Vagina (tissue), 2 donors: ENCODE measurements at places on chromosomes 7 and 10. TPM values are rescaled to one million over a fixed set of nuclear protein-coding genes. Genes with fewer than 3 reads are reported as not detected.

- DNase-seq = no peak
Observed at GRCh38 chr7:64558323-64558705, 4.6 kb downstream of the ZNF680 start.

DNA sequence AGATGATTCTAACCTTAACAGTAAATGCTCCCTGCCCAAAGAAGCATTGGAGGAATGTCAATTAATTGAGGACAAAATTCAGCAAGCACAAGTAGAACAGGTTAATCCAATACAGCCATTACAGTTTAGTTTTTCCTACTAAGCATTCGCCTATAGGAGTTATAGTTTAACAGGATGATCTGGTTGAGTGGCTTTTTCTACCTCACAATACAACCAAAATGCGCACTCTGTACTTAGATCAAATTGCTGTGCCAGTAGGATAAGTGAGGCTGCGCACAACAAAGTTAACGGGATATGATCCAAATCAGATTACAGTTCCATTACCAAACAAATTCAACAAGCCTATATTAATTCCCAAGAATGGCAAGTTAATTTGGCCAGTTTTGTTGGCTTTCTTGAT, 117.1 kb upstream of the TRIM24 start:
- no peak for DNase-seq

Gene ENTPD1
- total RNA-seq = 17.7 TPM

DNA sequence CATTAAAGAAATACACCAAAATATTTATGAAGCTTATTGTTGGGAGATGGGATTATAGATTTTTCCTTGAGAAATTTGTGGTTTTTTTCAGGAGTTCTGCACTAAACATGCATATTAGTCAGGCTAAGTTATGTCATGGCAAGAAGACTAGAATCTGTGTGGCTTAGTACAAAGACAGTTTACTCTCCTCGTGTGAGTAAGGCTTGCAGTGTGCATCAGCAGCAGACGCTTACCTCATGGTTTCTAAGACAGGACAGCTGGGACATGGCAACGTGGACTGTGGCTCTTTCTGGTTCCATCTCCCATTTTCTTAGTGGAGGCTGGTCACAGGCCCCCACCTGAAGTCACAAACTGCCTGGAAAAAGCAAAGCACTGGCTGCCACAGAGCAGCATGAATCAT, 429.6 kb upstream of the VSTM2A start:
- no peak for DNase-seq

DNA sequence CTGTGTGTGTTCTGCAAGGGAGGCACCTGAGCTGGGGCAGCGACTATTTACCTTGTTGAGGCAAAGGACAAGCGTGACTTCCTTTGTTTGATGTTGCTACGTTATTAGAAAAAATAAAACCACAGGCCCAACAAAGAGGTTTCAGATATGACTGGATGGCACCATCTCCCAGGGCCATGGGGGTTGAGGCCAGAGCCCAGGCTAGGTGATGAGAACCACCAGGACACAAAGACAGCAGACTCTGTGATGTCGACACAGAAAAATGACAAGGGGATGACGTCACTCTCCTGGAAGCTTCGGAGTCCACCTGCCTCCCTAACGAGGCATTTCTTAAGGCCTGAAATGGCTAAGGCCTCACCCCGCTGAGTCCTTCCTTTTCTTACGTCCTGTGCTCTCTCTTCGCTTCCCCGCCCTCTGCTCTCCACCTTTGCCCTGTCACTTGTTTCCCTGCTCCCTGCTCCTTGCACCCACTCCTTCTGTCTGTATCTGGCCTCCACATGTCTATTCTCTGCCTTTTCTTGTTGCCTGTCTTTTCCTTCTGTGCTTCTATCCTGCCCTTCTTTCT, 83.0 kb upstream of the ADRB1 start:
- no peak for DNase-seq

DNA sequence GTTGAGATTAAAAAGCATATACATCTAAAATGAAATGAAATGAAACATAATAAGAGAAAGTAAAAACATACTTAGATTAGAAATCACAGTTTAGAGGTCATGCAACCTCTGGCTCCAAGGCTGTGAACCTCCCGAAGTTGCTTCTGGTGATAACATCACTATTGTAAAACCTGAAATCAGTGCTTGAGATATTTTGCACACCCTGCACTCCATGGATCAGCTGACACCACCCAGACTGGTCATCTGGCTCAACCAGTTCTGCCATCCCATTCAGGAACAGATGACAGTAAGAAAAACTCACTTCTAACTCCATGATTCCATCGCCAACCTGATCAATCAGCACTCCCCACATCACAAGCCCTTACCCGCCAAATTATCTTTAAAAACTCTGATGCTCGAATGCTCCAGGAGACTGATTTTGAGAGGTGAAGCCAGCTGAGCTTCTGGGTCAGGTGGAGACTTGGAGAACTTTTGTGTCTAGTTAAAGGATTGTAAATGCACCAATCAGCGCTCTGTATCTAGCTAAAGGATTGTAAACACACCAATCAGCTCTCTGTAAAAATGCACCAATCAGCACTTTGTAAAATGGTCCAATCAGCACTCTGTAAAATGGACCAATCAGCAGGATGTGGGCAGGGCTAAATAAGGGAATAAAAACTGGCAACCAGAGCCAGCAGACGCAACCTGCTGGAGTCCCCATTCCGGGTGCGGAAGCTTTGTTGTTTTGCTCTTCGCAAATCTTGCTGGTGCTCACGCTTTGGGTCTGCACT, 162.6 kb upstream of the MAGI2 start:
- no peak for DNase-seq

DNA sequence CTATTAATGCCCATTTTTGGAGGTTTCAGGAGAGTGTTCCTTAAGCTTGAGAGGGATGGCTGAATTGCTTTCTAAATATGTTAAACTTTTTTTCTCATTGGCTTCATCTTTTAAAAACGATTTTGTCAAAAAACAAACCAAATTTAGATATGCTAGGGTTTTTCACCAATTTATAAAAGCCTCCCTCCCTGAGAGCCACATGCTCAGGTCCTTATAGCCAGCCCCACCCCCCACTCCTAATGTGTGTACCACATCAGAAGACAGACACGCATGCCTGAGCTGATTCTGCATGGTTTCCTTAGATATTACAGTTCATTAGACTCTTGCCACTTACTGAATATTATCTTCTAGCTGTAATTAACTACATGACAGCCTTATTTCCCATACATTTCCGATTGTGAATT, 2.0 kb downstream of the CUL1 start:
- DNase-seq = no peak

- DNase-seq = no peak
Observed at GRCh38 chr7:103894656-103895596, 94.5 kb downstream of the RELN start.

Gene VIM
- 2,692 TPM for total RNA-seq

- DNase-seq = no peak
Observed at GRCh38 chr7:141585592-141586510, 34.6 kb downstream of the AGK start.

Gene COL28A1
- 5.4 TPM for total RNA-seq

Gene CHRM2
- total RNA-seq = 1.2 TPM

Gene HOGA1
- 0.98 TPM for total RNA-seq

Gene ASB15
- total RNA-seq = not detected

DNA sequence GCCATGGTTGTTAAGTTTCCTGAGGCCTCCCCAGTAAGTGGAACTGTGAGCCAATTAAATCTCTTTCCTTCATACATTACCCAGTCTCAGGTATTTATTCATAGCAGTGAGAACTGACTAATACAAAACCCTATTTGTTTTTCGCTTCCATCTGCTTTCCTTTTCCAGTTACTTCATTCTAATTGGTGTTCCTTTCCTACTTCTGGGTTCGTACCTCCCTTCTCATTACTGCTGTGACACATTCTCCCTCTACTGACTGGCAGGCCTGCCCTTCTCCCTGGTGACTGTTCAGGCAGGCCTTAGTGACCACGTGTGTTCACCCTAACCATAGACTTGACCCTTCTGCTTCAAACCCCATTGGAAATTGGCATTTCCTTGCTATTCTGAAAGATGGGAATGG, 37.7 kb downstream of the MTURN start:
- no peak for DNase-seq

Gene NUTM2E
- not detected for total RNA-seq

Gene TLX1
- total RNA-seq = not detected

Gene ACTR3C
- 24.1 TPM for total RNA-seq

Gene VPS41
- total RNA-seq = 46.7 TPM

Gene OR13A1
- not detected for total RNA-seq

- DNase-seq = no peak
Observed at GRCh38 chr10:59036311-59037017, 140.0 kb upstream of the PHYHIPL start.

- DNase-seq = no peak
Observed at GRCh38 chr7:27976531-27976930, 204.1 kb downstream of the JAZF1 start.

GRCh38 chr10:29119374-29119773, 169.5 kb upstream of the LYZL1 start:
- DNase-seq = no peak

GRCh38 chr7:116493449-116493848, 6.1 kb upstream of the CAV2 start:
- no peak for DNase-seq

GRCh38 chr10:84196083-84196482, 1.7 kb downstream of the CDHR1 start:
- no peak for DNase-seq

- no peak for DNase-seq
Observed at GRCh38 chr7:150564006-150564405, 3.2 kb upstream of the GIMAP4 start.

Gene HOXA10
- total RNA-seq = 19.2 TPM

DNA sequence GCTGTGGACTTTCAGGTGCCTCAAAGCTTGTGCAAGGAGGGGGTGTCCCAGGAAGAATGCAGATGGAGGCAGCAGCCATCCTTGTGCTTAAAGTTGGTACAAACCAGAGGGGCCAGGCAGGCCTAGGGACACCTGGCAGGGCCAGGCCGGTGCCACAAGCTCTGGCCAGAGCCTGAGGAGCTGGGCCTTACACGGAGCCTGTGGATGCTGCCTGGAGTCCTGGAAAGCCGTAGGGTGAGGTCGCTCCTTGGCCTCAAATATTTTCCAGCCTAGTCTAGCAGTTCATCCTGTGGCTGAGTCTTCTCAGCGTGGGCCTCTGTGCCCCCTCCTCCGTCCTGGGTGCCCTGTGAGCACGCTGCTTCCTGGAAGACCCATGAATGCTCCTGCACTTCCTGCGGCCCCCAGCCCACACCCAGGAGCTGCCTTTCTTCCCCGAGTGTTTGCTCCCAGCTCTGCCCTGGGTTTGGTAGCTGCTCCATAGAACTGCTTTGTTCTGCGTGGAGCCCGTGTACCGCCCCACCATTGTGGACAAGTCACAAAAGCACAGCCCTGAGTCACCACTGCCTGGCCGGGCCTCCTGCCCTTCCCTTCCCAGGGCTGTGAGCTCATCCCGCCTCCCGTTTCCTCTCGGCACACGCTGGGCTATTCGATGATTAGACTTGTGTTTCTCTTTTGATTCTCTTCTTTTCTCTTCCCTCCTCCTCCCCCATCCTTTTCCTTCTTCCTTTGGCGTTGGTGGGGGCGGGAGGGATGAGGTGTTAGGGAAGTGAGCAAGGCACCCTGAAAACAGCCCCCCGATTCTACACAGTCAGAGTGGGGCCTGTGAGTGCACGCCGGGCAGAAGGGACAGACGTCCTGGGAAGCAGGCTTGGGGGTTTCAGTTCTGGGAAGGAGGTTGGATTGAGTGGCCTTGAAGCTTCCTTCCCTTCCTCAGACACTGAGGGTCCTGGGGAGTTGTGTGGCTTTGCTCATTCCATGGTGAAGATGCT, 73.2 kb upstream of the SHH start:
- no peak for DNase-seq

DNA sequence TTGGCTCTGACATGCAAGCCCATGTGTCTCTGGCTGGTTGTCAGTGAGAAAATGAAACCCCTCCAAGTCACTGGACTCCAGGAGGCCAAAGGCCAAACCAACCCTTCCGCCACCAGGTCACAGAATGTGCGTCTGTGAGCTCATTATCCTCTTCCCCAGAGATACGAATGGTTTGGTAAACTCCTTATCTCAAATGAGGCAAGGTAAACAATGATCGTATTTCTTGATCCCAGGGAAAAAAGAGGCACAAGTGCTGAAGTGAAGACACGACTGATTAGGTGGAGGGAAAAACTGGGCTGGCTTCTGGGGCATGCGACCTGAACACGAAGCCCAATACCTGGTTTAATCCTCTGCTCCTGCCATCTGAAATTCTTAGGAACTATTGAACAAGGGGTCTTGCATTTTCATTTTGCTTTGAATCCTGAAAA, 70.6 kb upstream of the ARID5B start:
- DNase-seq = no peak

Gene ARID5B
- 75.9 TPM for total RNA-seq

DNA sequence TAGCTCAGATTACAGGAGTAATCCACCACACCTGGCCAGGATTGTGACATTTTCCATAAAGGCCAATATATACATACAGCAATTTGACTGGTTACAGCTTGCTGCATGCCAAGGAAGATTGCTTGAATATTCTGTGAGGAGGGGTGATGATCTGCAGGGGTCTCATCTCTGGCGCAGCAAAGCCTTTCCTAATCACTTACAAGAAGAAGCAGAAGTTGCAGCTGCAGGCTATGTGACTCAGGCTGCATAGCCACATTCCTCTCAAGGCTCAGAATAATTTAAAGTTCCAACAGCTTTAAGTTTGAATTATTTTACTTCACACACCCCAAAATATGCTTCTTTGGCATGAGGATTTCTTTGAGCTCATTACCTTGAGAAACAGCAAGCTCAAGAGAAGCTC, 11.4 kb upstream of the RASGEF1A start:
- no peak for DNase-seq

- DNase-seq = no peak
Observed at GRCh38 chr7:82430500-82431465, 12.8 kb downstream of the CACNA2D1 start.

Gene TAS2R5
- total RNA-seq = 6.1 TPM

DNA sequence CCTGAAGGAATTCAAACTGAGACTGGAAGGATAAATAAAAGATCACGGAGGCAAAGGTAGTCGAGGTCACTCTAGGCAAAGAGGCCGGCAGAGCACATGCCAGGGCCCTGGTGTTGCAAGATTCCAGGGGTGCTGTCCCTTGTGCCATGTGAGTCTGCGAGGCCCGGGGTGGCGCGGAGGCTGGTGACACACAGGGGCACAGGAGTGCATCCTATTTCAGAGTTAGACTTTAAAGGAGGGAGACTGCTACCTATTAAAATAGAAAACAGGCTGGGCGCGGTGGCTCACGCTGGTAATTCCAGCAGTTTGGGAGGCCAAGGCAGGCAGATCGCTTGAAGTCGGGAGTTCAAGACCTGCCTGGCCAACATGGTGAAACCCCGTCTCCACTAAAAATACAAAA, 12.6 kb downstream of the BEND7 start:
- no peak for DNase-seq

- DNase-seq = no peak
Observed at GRCh38 chr7:48471196-48471595, 299.9 kb downstream of the ABCA13 start.

GRCh38 chr7:130141161-130141883, 63.9 kb downstream of the TMEM209 start:
- DNase-seq = no peak

DNA sequence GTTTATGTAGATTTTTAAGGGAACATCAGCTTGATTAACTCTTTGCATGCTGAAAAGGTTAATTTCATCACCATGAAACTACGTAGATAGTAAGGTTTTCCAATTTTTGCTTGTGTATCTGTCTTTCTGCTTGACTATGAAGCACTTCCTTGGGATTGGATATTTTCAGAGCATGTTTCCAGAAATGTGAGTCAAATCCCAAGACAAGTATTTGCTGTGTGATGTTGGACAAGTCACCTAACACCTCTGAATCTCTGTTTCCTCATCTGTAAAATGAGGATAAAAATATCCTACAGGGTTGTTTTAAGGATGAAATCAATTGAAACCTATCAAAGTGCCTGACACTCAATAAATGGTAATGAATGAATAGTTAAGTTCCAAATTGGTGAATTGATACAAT, 42.4 kb downstream of the ANK3 start:
- DNase-seq = no peak

Gene POR
- total RNA-seq = 94.3 TPM
